NCI-H82 (cell line): ENCODE measurements at places on chromosomes 4 and X.
A peak's percentile ranks its signal among the peaks of the same experiment; 100 is the strongest.

- DNase-seq: no peak
Observed at GRCh38 chr4:145507636-145508035, 26.0 kb downstream of the SMAD1 start.

DNA sequence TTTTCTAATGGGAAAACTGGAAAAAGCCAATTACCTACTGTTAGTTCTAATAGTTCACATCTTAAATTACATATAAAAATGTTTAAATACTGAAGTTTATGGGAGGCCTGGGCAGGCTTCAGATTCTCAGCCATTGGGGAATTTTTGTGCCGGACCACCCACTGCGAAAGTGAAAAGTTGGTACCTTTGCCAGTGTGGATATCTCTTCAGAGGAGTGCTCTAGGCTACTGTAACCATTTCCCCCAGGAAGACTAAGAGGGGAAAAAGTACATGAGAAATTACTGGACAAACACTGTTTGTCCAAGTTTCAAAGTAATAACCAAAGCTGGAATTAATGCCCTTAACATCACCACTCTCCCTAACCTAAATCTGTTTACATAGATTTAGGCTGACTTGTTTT lies 20.8 kb downstream of the PITX2 start:
- DNase-seq: no peak

- no peak for DNase-seq
Observed at GRCh38 chr4:7004331-7004730, 38.8 kb upstream of the TADA2B start.

DNA sequence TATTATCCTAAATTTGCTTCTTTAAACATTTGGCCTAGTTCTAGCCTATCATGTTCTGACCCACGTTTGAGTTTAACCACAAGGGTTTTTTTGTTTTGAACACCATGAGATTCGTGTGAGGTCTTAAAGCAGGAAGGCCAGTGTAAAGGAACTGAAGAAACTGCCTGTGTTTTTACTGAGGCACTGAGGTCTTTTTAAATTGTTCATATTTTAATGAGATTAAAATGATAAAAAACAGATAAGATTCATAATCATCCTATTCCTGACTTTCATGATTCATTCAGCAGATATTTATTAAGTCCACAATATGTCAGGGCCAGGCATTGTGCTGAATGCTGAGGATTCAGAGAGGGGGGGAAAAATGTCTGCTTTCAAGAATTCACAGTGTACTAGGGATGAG lies 3.2 kb downstream of the RPS6KA3 start:
- DNase-seq: no peak

DNA sequence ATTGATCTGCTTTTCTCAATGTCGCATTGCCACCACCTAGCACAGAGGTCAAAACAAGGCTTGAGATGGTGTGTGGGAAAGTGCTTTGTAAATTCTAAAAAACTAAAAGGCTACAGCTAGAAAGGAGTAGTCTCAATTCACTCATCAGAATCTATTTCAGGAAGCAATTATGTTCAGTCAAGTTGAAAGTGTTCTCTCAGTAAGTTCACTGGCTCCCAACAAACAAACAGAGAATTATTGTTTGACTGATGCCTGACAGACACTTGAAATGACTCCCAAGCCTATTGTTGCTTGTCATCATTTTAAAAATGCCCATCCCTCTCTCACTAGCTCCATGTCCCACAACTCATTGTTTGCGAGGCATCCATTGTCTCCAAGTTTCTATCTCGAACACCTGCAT lies 419.6 kb upstream of the CPEB2 start:
- no peak for DNase-seq

GRCh38 chrX:13014111-13015096 lies 30.0 kb downstream of the FAM9C start:
- DNase-seq: peak; percentile 60

DNA sequence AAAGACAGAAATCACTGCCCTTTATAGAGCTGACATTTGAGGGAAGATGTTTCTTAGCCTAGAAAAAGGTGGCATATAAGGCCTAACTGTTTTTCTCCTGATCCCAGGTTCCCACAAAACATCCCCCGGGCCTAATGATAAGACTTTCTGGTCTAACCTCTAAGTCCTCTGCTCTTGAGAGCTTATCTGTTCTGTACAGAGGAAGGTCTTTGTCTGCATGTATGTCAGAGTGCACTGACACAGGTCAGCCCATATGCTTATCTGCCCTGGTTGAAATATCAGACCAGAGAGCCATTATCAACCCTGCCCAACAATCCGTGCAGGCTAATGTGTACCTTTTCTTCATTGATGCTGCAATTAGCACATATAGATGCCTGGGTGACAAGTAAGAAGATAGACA lies 76.2 kb downstream of the ARHGEF9 start:
- no peak for DNase-seq

- no peak for DNase-seq
Observed at GRCh38 chr4:29153642-29154041, 1566.5 kb upstream of the PCDH7 start.

- no peak for DNase-seq
Observed at GRCh38 chrX:19743386-19743785, 144.0 kb downstream of the SH3KBP1 start.

- DNase-seq: no peak
Observed at GRCh38 chr4:61211781-61212180, 11.7 kb downstream of the ADGRL3 start.

DNA sequence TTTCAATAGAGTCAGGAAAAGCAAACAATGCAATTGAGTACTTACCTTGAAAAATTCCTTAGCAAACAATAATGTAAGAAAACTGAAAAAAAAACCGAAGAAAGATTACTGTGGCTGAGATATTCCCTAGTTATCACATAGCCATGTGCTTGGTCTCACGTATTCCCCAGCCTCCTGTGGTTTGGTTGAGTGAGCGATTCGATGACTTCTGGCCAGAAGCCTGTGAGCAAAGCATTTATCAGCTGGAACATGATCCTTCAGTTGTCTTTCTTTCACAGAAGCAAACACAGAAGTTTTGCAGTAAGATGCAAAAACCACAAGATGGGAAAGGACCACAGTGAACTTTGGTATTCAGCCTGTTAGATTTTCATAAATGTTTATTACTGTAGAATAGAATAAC lies 1754.3 kb upstream of the AGA start:
- peak; percentile 5 for DNase-seq

DNA sequence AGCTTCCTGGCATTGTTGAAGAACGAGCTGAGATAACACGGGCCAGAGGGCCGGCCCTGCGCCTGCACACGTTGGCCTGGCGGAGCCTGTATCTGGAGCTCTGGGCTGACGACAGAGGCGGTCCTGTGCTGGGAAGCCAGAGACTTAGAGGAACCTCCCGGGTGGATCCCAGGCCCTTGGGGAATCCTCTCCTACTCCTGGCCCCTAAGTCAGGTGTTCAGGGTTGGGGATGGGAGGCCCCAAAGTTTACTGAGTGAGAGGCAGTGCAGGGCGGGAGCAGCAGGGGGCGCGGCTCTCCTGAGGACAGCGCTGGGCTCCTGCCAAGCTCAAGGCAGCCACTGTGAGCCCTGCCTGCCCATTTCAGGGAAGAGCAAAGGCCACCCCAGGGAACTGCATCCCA lies 2.5 kb upstream of the HTRA3 start:
- peak; percentile 61 for DNase-seq

DNA sequence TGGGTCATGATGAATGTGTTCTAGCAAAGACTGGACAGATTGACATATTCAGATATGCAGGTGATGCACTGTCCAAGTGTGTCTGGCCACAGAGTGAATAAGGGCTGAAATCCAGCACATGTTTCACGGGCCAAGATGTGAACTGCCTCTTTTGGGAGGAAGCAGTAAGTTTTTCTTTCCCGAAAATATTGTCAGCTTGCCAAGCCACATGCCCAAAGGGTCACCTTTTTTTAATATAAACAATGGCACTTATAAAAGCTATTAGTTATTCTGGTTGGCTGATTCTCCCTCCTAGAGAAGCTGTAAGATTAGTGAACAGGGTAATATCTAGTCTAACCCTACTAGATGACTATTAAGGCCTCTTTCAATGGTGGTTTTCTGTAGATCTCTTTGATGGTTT lies 1.5 kb upstream of the EDNRA start:
- no peak for DNase-seq

GRCh38 chrX:106363214-106363613 lies 195.1 kb downstream of the PWWP3B start:
- no peak for DNase-seq

GRCh38 chrX:53078943-53079342 lies 3.2 kb upstream of the TSPYL2 start:
- no peak for DNase-seq

DNA sequence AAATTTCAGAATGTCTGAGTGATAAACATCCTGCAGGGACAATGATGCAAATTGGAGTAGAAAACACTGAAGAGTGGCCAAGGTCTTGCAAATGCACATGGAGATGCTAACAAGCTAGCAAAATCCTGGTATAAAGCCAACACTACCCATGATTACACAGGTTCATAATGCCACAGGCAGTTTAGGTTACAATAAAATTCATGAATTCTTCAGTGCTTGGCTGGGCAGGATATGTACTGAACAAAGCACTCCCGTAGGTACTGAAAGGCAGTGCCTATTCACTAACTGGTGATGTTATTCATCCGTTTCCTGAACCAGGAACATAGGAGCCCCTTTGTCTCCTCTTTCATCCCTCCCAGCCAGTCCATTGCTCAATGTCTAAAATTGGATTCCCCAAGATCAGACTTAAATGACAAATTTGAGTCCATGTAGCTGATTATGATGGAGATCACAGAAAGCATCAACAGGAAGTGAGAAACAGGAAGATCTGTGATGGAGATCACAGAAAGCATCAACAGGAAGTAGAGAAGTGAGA lies 244.5 kb downstream of the DMD start:
- DNase-seq: no peak

DNA sequence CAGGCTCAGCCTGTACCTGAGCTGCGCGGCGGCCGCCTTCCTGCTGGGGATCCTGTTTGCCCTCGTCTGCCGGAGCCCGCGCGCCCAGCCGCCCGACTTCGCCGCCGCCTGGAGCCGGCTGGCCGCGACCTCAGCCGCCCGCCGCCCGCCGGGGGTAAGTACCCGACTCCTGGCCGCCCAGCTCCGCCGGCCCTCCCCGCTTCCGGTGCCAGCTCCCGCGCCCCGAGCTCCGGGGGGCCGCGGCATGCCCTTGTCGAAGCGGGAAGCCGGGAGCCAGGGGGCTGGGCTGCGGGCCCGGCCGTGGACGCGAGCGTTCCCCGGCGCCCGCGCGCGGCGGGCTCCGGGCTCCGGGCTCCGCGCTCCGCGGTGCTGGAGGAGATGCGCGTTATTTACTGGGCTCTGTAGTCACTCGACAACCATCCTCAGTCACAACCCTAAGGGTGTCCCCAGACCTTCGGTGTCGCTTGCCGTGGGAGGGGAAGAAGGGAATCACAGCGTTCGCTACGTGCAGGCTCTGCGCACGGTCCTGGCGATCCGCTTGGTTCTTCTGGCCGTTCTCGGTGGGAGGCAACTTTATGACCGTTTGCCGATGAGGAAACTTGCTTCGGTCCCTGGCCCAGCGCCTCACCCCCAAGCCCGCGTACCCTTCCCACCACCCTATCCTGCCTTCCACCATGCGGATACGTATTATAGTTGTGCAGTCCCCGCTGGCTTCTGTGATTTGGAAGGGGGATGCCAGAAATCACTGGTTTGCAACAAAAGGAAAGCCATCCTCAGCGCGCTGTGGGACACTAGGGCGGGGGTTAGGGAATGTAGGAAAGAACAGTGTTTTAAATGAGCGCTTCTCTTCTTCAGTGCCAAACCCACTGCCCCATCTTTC lies 944 bp downstream of the SNX25 start:
- peak; percentile 54 for DNase-seq

- no peak for DNase-seq
Observed at GRCh38 chr4:181536811-181537434, 706.3 kb upstream of the TENM3 start.

GRCh38 chr4:123987408-123987807 lies 590.8 kb downstream of the SPRY1 start:
- no peak for DNase-seq

- no peak for DNase-seq
Observed at GRCh38 chrX:9227276-9227675, 193.3 kb upstream of the FAM9B start.

- no peak for DNase-seq
Observed at GRCh38 chr4:186027405-186027804, 41.6 kb upstream of the TLR3 start.

DNA sequence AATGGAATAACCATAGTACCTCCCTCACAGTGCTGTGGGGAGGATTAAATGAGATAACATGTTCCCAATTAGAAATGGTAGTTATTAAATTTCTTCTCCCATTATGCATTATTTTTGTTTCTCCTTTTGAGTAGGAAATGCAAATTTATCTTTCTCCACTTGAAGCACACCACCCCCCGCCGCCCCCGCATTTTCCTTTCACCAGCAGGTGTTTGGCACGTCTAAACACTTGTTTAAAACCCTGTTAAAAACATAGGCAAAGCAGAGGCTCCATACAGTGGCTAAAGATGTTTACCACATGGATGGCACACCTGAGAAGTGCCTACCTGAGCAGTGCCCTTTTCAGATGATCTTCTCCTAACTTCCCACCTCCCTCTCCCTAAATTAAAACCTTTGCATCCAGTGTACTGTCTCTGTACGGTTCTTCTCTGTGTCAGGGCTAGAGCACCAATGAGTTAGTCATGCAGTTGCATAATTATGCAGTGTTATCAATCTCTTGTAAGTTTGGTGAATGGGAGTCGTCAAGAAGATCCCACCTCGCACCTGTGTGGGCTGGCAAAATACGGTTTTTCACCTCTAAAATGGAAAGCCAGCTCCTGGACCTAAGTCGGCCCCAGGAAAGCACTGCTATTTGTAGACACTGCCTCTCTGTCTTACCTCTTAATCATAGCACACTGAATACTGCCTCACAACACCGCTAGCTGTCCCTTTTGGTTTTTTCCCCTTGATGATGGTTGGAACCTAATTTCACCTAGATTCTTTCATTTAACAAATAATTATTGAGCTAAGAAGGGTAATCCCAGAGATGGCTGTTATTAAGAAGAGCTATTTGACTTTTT lies 122.0 kb downstream of the CT47B1 start:
- no peak for DNase-seq

DNA sequence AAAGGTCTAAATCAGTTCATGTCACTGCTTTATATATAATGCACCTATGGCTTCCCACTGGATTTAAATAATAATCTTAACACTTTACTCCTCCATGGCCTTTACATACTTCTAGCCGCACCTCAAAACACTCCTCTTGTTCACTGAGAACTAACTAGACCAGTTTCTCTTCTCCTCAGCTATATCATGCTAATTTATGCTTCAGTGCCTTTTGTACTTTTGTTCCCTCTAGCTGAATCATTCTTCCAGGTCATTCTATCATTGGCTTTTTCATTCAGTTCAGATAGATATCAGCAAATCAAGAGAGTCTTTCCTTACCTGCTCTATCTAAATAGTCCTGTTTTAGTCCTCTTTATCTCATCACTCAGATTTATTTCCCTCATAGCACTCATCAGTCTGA lies 64.2 kb downstream of the TET2 start:
- no peak for DNase-seq
